ENCODE measurements at places on chromosomes 13 and 19. TPM values are rescaled to one million over a fixed set of nuclear protein-coding genes. Genes with fewer than 3 reads are reported as not detected.
A peak's percentile ranks its signal among the peaks of the same experiment; 100 is the strongest.

DNA sequence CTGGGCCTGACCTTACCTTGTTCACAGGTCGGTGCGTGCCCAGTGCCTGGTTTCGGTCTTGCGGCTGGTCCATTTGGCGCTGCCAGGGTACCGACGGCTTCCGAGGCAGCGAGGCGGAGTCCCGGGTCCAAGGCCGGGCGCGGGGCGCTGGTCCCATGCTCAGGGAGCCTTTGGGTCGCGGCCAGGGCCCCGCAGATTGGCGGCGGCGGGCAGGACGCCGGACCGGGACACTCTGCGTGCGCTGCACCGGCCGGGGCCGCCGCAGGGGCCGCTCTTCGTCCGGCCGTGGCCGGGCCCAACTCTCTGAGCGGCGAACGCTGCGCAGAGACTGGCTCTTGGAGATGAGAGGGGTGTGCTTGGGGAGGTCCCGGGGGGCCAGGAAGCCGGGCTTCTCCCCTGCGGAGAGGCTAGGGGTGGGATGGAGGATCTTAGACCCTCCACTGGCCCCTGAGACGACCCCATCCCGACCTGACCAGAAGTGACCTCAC, 3.4 kb upstream of the WIZ start:
- no peak for DNase-seq

The LRRC25 gene
- total RNA-seq, result not detected

DNA sequence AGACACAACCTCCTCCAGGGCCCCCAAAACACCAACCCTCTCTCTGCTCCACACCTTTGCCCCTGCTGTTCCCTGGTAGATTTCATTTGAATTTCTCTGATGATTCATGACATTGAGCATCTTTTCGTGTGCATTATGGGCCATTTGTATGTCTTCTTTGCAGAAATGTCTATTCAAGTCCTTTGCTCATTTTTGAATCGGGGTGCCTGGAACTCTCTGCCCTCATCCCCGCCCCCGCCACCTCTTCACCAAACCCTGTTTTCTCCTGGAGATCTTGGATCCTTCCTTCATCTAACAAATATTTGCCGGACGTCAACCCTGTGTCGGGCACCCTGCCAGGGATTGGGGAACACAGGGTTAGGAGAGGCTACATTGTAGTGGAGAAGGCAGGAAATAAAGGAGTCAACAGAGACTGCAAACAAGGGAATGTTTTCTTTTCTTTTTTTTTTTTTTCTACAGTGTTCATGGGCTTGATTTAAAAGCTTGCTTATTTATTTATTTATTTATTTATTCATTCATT, 25.5 kb upstream of the SLC1A5 start:
- peak; percentile 90 for DNase-seq

The TEX29 gene
- total RNA-seq, result not detected

GRCh38 chr13:114151565-114152284, 19.3 kb upstream of the RASA3 start:
- DNase-seq, result no peak

DNA sequence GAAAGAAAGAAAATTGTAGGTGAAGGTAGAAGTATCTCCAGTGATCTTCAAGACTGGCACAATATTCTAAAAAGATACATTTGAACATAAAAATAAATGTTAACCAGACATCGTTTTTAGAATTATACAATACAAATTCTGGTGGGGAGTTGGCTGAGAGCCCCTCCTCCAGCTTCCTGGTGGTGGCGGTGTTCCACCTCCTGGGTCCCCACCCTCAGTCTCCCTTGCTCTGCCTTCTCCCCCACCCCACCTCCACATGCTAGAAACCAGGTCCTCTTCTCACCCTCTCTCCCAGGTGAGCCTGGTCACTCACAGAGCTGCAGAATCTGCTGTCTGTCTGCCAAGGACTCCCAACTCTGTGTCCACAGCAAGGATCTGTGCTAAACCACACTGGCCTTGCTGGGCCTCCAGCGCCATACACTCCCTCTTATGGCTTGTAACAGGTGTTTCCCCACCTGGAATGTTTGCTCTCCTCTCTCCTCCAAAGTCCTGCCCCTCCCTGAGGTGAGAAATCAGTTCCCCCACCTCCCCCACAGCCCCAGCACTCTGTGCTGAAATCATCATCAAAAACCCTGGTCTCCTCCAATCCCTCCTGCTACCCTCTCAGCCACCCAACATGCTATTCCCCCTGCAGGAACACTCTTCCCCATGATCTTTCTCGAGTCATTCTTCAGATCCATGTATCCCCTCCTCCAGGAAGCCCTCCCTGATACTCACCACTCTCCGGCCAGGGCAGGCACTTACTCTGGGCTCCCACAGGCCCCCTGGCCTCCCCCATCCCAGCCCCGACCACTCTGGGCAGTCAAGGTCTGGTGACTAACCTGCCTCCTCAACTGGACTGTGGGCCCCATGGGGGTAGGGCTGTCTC, 20.5 kb upstream of the CYP2S1 start:
- no peak for DNase-seq

DNA sequence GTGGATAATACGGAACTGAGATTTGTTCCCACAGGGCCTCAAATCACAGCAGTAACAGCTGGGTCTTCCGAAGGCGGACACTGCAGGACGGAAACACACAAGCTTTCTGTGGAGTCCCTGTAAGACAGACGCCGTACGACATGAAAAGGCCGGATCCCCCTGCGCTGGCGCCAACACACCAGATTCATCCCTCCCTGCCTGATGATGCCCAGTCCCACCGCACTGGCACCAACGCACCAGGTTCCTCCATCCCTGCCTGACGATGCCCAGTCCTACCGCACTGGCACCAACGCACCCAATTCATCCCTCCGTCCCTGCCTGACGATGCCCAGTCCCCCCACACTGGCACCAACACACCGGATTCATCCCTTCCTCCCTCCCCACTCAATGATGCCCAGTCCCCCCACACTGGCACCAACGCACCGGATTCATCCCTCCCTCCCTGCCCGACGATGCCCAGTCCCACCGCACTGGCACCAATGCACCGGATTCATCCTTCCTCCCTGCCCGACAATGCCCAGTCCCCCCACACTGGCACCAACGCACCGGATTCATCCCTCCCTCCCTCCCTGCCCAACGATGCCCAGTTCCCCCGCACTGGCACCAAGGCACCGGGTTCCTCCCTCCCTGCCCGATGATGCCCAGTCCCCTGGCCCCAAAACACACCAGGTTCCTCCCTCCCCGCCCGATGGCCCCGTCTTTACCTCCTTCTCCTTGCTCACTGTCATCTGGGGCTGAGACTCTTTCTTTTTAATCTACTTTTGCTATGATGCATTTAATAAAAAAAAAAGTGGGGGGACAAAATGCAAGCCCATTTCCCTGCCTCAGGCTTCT, 55.1 kb downstream of the RASA3 start:
- DNase-seq, result no peak

DNA sequence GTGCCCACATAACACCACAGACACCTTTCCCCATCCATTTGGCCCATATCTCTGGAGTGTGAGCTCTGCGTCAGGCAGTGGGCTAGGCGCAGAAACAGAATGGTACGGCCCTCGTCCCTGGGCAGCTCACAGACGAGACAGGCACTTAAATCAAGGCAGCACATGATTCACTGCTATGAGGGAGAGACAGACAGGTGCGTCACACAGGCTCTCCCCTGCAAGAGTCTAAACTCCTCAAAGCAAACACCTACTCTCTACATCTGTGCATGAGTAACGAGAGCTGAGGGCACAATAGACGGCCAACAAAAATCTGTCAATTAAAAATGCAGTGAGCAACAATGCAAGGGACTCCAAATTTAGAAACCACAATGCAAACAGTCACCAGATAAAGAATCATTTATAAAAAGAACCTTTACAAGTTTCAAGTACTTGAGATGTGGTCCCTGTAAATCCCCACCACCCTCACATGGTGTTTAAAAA, 348.9 kb downstream of the UQCRFS1 start:
- DNase-seq, result no peak

DNA sequence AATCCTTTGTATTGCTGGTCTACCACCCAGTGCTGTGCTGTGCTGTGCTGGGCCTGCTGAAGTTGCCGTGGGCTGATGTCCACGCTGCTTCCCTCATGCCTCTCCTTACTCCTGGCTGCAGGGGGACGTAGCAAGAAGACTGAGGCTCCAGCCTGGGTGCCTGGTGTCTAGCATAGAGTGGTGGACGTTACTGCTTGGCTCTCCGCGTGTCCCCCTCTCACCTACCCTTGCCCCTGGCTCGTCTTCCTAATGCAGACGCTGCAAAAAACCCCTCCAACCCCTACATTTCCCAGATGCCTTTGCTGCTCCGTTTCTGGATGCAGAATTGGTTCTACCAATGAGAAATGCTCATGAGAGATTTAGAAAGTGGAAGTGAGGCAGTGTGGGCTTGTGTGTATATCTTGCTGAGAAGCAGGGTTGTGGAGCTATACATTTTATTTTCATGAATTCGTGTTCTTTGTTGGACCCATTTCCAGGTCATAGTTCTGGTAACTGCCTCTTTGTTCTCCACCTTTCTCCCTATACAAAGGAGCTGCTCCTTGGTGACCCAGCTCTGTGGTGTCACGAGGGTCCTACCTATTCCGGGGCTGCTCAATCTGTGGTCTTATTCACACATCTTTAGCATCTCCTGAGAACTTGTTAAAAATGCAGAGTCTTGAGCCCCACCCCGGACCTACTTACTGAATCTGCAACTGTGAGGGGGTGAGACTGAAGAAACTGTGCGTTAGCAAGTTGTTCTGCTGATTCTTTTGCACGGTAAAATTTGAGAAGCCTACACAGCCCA, 7.9 kb upstream of the DENND1C start:
- no peak for DNase-seq

The ZSCAN4 gene
- total RNA-seq, result not detected

- DNase-seq, result no peak
Observed at GRCh38 chr19:7598180-7598579, 2.5 kb downstream of the CAMSAP3 start.

DNA sequence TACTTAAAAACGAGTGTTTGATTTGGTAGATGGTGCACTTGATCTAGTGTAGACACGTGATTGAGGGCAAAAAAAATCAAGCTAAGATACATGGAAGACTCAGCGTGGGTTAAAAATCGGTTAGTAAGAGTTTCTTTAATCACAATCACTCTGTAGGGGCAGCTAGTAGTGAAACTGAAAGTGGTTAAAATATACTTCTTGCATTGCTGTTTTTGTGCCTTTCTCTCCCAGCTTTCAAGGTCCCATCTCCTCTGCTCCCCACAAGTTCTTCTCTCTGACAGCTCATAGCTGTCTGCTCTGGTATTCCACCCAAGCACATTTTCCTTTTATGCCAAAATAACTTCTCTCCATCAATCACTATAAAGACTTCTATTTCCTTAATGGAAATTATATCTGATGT, 1089.7 kb downstream of the EFNB2 start:
- DNase-seq, result no peak

DNA sequence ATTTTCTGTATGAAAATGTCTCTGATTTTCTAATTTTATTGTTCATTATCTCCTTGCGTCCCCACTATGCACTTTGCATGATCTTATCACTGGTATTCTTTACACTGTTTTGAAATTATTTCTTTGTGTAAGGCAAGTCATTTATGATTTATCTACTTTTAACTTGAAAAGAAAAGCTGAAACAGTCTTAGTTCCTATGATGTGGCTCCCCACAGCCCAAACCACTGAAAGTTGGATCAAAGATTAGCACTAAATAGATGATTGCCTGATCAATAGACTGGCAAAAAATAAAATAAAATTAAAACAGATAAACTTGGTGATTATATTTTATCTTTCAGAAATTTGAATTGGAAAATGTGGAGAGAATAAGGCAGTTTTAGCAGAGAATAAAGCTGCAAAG, 1101.9 kb downstream of the PCDH9 start:
- no peak for DNase-seq

The CEACAM3 gene
- total RNA-seq, result not detected

DNA sequence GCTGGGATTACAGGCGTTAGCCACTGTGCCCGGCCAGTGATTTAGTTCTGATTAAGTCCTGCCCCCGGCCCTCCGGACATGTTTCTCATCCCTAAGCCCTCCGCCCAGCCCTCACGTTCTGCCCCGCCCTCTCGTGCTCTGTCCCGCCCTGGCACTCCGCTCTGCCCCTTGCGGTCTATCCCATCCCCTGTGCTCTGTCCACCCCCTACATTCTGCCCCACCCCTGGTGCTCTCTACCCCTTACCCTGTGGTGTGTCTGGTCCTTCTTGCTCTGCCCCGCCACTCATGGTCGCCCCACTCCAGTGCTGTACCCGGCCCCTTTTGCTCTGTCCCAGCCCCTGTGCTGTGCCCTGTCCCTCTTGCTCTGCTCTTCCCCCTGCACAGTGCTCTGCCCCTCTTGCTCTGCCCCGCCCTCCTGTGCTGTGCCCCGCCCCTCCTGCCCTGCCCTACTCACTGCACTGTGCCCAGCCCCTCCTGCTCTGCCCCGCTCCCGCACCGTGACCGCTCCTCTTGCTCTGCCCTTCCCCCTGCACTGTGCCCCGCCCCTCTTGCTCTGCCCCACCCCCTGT, 3.0 kb downstream of the GTPBP3 start:
- DNase-seq, result no peak

The KCNK6 gene
- 9.3 TPM for total RNA-seq

GRCh38 chr13:75410207-75410606, 71.8 kb downstream of the TBC1D4 start:
- no peak for DNase-seq

The IGFL1 gene
- total RNA-seq, result not detected

DNA sequence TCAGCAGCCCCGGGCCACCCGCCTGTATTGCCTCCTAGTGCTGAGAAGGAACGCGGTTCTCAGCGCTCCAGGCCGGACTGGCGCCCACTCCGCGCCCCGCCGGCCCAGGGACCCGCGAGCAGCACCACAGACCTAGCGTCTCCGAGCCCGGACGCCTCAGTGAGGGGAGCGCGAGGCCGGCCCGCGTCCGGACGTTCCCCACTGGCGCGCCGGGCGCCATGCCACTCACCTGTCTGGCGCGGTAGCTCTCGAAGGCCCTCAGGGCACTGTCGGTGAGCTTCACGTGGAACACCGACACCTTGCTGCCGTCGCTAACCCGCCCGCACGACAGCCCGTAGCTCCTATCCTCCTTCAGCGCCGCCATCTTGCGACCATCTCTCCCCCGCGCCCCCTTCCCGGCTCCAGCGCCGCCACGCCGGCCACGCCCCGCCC, at the start of gene ELL:
Gene ELL (minus strand): TSS at position 379 of the 432 bp plus-strand sequence. CDS start 15 bp downstream, at position 364.
- no peak for DNase-seq

DNA sequence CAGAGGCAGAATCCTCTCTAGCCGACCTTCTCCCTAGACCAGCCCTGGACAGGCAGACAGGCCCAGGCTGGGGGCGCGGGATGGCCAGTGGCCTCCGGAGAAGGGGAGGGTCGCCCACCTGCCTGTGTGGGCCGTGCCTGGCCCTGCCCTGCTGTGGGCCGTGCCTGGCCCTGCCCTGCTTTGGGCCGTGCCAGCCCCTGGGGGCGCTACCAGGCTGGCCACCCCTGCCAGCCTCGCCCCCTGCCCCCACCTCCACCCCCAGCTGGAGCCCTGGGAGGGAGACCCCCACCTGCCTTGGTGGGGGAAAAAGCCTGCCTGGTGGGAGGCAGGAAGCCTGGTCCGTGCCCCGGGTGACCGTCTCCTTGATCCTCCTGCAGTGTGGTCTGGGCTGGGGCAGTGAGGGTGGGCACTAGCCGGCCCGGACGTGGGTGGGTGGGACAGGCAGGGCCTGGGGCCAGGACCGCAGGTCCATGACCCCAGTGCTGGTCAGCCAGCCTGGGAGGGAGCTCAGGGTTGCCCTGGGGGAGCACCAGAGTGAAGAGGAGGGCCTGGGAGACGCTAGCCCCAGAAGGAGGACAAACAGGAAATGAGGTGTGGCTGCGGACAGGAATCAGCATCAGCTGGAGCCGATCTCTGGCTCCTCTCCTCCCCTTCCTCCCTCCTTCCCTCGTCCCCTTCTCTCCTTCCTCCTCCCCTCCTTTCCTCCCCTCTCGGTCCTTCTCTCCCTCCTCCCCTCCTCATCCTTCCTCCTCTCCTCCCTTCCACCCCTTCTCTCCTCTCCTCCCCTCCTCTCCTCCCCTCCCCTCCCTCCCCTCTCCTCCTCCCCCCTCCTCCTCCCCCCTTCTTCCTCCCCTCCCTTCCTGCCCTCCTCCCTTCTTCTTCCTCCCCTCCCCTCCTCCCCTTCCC, 5.1 kb upstream of the MKNK2 start:
- peak; percentile 83 for DNase-seq
